ENCODE measurements at places on chromosomes 5 and 9.

GRCh38 chr5:173645890-173646574 is 29.6 kb upstream of the BOD1 start:
- DNase-seq: no peak

GRCh38 chr9:79980432-79980831 is 408.7 kb downstream of the TLE4 start:
- DNase-seq: no peak

GRCh38 chr5:126707080-126707479 is 69.9 kb upstream of the LMNB1 start:
- no peak for DNase-seq

- no peak for DNase-seq
Observed at GRCh38 chr5:14121552-14121951, 21.6 kb upstream of the TRIO start.

- no peak for DNase-seq
Observed at GRCh38 chr9:121721770-121722169, 70.3 kb downstream of the DAB2IP start.

DNA sequence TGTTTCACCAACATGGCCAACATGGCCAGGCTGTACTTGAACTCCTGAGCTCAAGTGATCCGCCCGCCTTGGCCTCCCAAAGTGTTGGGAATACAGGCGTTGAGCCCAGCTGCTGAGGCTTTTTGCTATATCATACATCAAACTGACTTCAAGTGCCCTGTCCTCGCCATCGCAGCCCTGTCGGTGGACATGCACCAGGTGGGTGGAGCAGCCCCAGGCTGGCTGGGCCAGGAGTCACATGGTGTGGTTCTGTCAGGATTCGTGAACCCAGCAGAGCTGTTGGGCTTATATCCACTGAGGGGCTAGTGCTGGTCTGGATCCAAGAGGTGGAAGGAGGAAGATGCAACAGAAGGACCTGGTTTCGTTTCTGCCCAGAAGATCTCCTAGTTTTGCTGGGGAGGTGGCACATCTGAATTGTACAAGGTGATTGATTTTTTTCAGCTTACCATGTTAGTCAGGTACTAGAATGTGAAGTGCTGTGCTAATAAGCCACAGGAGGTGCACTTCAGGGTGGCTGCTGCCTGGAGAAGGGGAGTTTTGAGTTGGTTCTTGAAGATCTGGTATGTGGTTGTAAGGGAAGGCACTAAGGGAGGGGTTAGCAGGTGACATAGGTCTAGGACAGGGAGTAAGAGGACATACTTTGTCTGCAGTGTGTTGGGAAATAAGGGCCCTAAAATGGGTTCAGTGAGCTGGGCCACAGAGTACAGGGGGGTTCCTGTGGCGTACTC is 16.1 kb downstream of the PCBD2 start:
- no peak for DNase-seq

- no peak for DNase-seq
Observed at GRCh38 chr5:8686707-8687106, 817.8 kb downstream of the MTRR start.

- DNase-seq: no peak
Observed at GRCh38 chr5:10461904-10462555, 20.4 kb downstream of the ROPN1L start.

GRCh38 chr9:131546336-131547084 is 1.2 kb downstream of the PRRT1B start:
- no peak for DNase-seq

- no peak for DNase-seq
Observed at GRCh38 chr5:138946241-138946623, 71.1 kb upstream of the LRRTM2 start.

GRCh38 chr5:144583541-144584449 is 413.1 kb downstream of the KCTD16 start:
- DNase-seq: no peak

GRCh38 chr9:101428909-101429308 is 6.7 kb downstream of the ALDOB start:
- no peak for DNase-seq

- no peak for DNase-seq
Observed at GRCh38 chr9:77450085-77450475, 198.0 kb downstream of the GNA14 start.

DNA sequence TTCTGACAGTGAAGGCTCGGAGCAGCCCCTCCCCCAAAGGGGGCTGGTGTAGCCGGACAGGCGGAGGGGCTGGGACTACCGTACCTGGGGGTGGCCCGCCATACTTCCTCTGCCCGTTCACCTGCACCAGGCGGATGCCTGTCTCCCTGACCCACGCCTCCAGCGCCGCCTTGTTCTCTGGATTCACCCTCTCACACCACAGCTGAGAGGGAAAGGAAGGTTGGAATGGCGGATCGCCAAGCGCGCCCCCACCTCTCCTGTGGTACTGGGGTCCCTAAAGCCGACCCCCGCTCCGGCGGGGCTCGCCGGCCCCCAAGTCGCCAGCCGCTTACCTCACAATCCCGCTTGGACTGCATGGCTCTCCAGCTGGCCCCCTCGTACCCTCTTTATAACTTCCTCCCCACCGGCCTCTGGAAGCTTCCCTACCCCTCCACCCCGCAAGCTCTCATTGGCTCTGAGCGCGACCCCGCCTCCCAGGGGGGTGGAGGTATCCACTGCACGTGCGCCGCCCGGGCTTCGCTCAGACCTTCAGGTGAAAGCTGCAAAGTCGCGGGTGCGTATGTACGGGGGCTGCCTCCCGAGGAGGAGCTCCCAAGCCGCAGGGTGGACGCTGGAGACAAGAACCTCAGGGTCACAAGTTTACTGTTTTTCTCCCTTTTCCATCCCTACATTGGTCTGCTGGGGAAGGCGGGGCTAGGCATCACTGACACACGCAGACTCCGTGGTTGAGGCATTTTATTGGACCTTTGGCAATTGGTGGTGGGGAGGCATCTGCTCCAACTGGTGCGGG is at the start of gene DND1:
TSS of gene DND1 (minus strand) at position 390 of the 790 bp plus-strand sequence. CDS start at position 356, 34 bp downstream.
- no peak for DNase-seq

- DNase-seq: no peak
Observed at GRCh38 chr5:15702102-15702501, 202.1 kb downstream of the FBXL7 start.

GRCh38 chr5:60649288-60649917 is 50.6 kb downstream of the DEPDC1B start:
- DNase-seq: no peak

DNA sequence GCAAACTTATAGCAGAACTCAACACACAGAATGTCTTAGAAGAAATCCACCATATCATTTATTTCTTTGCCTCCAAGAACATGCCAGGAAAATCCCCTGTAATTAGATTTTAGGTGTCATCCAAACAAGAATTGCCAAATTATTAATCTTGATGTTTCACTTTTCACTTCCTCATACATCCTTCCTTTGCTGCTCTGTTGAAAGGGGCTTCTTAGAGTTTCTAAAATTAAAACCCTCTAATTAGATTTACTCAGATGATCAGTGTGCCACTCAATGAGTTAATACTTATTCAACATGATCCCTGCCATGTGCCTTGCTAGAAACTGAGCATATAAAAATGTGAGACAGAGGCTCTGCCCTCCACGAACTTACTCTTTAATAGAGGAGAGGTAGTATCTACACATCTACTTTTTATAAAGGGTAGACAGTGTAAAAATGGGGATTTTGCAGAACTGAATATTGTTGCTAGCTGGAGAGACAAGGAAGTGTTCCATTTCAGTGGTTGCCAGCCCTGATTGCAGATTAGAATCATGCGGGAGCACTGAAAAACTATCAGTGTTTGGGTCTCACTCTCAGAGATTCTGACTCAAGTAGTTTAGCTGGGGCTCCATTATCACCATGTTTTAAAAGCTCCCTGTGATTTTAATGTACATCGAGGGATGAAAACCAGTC is 498.4 kb downstream of the TLE4 start:
- DNase-seq: no peak

GRCh38 chr5:124952079-124952478 is 205.6 kb upstream of the ZNF608 start:
- no peak for DNase-seq

GRCh38 chr5:143564417-143564816 is 160.9 kb upstream of the NR3C1 start:
- no peak for DNase-seq

DNA sequence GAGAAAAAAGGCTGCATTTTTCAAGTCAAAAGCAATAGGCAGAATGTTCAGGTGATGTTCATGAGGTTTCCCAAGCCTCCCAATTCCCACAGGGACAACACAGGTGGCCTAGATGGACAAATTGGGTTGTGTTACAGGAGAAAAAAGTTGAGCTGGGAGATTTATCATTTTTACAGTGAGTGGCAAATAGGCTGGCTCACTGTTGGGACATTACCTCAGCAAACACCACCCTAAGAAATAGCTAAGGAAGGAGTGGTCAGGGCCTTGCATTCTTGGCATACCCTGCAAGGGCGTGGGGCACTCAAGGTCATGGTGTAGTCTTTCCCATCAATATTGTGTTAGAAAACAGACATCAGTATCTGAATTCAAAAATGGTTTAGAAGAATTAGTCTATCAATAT is 23.3 kb upstream of the CPLANE1 start:
- no peak for DNase-seq

DNA sequence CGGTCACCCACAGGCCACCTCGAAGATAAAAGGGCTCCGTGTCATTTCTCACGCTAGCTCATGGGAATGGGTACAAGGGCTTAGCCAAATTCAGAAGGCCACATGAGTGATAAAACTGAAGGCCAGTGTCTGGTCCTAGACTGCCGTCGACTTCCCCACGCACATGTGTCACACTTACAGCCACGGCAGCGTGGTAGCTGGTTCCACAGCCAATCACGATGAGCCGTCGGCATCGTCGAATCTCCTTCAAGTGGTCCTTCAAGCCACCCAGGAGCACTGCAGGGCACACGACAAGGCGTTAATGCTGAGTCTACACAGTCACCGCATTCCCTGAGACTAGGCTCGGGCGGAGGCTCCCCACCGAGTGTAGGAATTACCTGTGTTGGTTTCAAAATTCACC is 24.7 kb upstream of the MAPK9 start:
- DNase-seq: no peak

DNA sequence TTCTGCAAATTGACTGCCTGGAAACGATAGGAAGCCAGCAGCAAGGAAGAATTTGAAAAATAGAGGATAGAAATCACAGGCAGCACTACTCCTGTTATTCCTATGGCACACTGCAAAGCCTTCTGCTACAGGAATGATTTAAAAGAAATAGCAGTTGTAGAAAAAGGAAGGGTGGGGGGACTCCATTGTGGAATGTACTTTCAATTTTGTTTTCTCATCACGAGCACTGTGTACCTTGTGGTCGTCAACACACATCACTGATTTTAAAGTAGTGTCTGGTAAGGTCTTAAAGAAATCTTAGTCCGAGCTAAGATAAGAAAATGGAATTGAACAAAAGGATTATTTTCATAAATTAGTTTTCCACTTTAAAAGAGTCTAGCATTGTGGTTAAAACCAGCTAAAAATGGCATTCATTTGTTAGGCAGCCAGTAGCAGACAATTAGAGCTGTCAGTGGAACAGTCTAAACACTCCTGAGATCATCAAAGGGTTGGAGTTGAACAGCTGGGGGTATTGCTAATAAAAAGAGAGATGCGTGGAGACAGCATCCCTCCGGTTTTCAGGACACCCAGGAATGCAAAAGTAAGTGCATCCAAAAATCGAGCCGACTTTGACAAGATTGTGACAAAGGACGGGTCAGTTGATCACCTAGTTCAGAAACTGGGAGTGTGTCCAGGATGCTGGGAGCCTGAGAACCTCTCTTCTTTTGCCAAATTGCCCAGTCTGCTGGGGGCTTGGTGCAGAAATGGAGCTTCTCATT is 97.8 kb upstream of the WWC1 start:
- DNase-seq: no peak

GRCh38 chr9:37730256-37730655 is 23.3 kb upstream of the TRMT10B start:
- no peak for DNase-seq

DNA sequence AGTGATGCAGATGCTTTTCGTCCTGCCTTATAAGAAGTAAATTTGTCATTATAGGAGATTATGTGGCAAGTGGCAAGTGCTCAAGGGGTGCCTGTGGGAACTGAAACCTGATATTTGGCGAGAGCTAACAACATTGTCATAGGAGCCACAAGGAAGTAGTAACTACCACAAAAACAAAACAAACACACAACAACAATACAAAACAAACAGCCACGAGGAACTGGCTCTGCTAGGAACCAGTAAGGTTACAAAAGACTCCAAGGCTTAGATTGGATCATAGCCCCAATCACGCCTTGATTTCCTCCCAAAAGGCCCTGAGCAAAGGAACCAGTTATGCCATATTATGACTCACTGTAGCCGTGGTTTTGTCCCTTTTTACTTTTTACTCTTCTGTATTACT is 1045.2 kb downstream of the CDH12 start:
- no peak for DNase-seq

- DNase-seq: no peak
Observed at GRCh38 chr5:138650196-138650595, 75.0 kb upstream of the HSPA9 start.

DNA sequence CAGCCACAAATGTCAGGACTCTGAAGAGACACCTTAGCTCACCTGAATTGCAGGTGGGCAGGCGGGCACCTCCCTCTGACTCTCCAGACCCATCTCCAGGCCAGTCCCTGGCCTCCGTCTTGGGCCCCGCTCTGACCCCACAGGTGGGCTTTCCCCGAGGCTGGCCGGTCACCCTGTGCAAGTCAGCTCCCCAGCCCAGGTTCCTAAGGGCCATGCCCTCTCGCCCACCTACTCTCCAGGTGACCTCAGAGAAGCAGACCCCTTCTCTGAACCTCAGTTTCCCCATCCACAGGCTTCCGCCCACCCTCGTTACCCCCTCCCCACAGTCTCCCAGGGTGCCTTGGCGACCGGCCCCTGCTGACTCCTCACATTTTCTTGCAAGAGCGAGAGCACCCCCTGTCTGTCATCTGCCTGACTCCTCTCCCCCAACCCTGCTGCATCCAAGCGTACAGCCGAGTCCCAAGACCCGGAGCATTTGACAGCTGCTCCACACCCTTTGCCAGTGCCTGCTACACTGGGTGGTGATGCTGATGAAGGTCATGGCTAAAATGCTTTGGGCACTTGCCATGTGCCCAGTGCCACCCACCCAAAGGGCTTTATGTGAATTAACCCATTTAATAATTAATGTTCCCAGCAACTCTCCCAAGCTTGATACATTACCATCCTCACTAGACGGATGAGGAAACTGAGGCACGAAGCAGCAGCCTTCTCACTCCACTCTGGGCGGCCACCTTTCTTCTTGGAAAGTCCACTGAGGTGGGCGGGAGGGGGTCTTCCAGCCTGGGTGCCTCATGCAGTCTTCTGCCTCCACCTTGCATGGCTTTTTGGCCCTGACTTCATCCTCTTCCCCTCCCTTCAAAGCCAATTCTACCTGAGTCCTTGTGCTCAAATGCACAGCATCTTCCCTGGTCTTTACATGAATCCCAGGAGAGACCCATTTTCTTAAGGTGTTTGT is 51.1 kb upstream of the ORM1 start:
- no peak for DNase-seq

- no peak for DNase-seq
Observed at GRCh38 chr5:132190161-132190817, 37.4 kb downstream of the P4HA2 start.

DNA sequence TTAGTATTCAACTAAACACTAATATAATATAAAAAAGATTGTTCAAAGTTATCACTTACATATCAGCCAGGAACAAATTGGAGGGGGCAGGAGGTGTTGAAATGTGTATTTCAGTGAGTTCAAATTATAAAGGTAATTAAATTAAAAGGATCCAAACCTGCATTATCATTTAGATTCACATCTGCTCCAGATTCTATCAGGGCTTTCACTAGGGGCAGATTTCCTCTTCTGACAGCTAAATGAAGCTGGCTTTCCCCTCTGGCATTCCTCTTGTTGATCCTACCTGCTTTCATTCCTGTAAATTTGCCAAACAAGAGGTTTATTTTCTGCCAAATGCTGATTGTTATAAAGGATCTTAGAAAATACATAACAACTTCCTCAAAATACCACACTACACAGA is 86.3 kb upstream of the GCNT4 start:
- no peak for DNase-seq
